ENCODE measurements at places on chromosomes 2 and 18. TPM values are rescaled to one million over a fixed set of nuclear protein-coding genes. Genes with fewer than 3 reads are reported as not detected.

GALR1 gene
- total RNA-seq: 0.03 TPM

TRPM8 gene
- 0.03 TPM for total RNA-seq

UPP2 gene
- total RNA-seq: not detected

ACYP2 gene
- 15.1 TPM for total RNA-seq

FTCDNL1 gene
- 1.3 TPM for total RNA-seq

SLC5A7 gene
- total RNA-seq: 0.48 TPM

AQP12B gene
- 0.15 TPM for total RNA-seq

MALL gene
- total RNA-seq: 121 TPM

CEP68 gene
- 11.5 TPM for total RNA-seq

AMER3 gene
- 0.09 TPM for total RNA-seq

NT5DC4 gene
- 0.09 TPM for total RNA-seq

CCDC74A gene
- total RNA-seq: 15.1 TPM

CRYBA2 gene
- total RNA-seq: not detected

EVX2 gene
- total RNA-seq: not detected

MARCHF4 gene
- 0.34 TPM for total RNA-seq

PLA2R1 gene
- total RNA-seq: 13.5 TPM

IL36RN gene
- total RNA-seq: 0.09 TPM

ZNF385B gene
- total RNA-seq: 47.3 TPM

OTOS gene
- total RNA-seq: not detected

GAL3ST2 gene
- total RNA-seq: 0.40 TPM

TDRD15 gene
- total RNA-seq: not detected

EFEMP1 gene
- total RNA-seq: 205 TPM

IL37 gene
- total RNA-seq: not detected

NT5C1B gene
- total RNA-seq: not detected

POTEE gene
- 0.37 TPM for total RNA-seq

OXER1 gene
- 1.7 TPM for total RNA-seq

PREPL gene
- 40.7 TPM for total RNA-seq

IL18RAP gene
- total RNA-seq: 1.00 TPM

SERPINB12 gene
- not detected for total RNA-seq

SRD5A2 gene
- 2.9 TPM for total RNA-seq

CYP27C1 gene
- 0.06 TPM for total RNA-seq

SIX3 gene
- total RNA-seq: not detected

CHST10 gene
- total RNA-seq: 10.5 TPM

ICOS gene
- total RNA-seq: 3.1 TPM

TEX44 gene
- total RNA-seq: not detected

KANSL1L gene
- 25.9 TPM for total RNA-seq

MSTN gene
- 0.46 TPM for total RNA-seq

SERPINB3 gene
- total RNA-seq: 0.43 TPM

ANKRD62 gene
- 0.09 TPM for total RNA-seq

APLF gene
- total RNA-seq: 3.7 TPM

RIT2 gene
- not detected for total RNA-seq

MSGN1 gene
- total RNA-seq: not detected

NEB gene
- total RNA-seq: 0.83 TPM

LAMA1 gene
- 2.8 TPM for total RNA-seq

NIF3L1 gene
- total RNA-seq: 22.6 TPM

TRAF3IP1 gene
- 19.5 TPM for total RNA-seq

ERBB4 gene
- 16.8 TPM for total RNA-seq

CFAP221 gene
- total RNA-seq: 42.4 TPM
